ENCODE measurements at places on chromosomes 3 and 15. TPM values are rescaled to one million over a fixed set of nuclear protein-coding genes. Genes with fewer than 3 reads are reported as not detected.

Gene TMEM158
- total RNA-seq: 1.9 TPM

DNA sequence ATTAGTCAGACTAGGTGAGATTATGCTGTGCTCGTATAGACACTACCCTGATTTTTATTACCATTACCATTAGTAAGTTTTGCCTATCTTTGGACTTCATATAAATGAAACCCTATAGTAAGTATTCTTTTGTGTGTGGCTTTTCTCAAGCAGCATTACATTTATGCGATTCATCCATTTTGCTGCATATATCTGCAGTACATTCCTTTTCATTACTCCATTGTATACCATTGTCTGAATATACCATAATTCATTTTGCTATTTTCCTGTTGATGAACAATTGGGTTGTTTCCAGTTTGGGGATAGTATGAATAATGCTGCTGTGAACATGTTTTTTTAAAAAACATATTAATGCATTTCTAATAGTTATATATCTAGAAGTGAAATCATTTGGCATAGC lies 45.3 kb downstream of the TMEM212 start:
- no peak for DNase-seq

DNA sequence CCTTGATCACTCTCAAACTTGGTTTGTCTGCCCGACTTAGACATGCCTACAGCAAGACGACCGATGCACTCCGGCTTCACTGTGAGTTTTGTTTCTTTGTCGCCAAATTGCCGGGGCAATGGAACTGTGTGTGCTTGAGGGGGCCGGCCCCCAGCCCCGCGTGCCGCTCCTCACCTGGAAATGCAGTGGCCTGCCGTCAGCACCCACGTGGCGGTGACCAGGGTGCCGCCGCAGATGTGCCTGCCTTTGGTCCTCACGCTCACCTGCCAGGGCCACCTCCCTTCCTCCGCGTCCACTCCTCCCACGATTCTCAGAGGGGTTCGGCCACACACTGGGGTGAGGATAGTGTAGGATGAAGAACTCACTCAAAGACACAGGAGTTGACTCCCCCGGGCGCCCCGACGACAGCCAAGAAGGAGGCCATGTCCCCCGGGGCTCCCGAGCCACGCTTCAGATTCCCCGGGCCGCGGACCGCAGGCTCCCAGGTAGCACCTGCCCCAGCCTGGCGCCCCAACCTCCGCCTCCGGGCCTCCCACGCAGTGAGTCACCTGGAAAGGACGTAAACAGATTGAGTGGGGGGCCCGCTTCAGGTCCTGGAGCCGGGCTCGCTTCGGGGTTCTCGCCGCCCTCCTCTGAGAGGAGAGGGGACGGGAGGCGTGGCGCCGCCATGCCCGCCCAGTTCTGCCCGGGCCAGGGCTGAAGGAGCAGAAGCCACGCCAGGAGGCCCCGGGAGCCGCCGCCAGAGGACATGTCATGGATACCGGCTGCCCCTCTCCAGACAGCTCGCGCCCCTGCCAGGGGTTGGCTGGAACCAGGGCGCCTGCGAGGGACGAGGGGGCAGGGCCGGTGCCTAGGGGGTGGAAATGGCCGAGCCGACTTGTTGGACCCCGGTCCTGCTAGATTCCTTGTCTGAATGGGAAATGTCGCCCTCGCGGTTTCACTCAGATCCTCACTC lies 29.6 kb downstream of the MYL3 start:
- DNase-seq: no peak

Gene PLSCR1
- 65.1 TPM for total RNA-seq

Gene XCR1
- total RNA-seq: 0.07 TPM

Gene TLE3
- total RNA-seq: 102 TPM

Gene ADCY5
- not detected for total RNA-seq

- no peak for DNase-seq
Measured at GRCh38 chr3:191997579-191998268, 536.8 kb downstream of the PYDC2 start.

GRCh38 chr3:176873261-176873660 lies 324.0 kb downstream of the TBL1XR1 start:
- DNase-seq: no peak

DNA sequence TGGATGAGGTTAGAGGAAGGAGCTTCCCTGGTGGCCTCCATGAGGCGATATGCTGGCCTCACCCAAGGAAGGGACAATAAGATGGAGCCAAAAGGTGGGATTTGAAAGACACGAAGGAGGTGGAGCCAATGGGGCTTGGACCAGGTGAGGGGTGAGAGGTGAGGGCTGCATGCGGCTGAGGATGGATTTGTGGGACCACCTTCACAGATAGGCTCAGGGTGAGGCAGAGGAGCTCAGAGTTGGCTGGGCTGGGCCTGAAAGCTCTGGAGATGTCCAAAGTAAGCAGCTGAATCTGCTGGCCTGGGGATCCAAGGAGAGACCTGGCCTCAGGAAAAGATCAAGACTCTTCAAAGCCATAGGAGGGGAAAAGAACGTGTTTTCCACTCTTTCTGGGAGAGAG lies 49.8 kb downstream of the EXOG start:
- no peak for DNase-seq

DNA sequence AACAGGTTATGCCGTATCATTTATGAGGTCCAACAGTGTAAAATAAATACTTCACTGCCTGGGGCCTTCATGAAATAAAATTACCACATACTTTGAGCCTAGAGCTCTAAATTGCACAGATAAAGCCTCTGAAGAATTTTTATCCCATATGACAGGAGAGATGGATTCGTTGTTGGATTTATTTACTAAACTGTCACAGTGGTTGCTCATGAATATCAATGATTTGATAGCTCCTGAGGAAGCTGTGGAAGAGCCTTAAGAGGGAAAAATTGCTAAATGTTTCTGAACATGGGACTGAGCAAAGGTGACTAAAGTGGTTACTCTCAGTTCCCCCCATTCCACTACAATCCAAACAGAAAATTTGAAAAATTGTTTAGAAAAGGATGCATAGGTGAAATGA lies 558.9 kb upstream of the IL12A start:
- DNase-seq: no peak

- DNase-seq: no peak
Measured at GRCh38 chr3:36244728-36245127, 135.6 kb upstream of the STAC start.

- DNase-seq: no peak
Measured at GRCh38 chr15:29278436-29279105, 8.9 kb upstream of the NSMCE3 start.

GRCh38 chr3:187737368-187738070 lies 7.7 kb downstream of the BCL6 start:
- peak; percentile 27 for DNase-seq

Gene ECE2
- total RNA-seq: not detected

DNA sequence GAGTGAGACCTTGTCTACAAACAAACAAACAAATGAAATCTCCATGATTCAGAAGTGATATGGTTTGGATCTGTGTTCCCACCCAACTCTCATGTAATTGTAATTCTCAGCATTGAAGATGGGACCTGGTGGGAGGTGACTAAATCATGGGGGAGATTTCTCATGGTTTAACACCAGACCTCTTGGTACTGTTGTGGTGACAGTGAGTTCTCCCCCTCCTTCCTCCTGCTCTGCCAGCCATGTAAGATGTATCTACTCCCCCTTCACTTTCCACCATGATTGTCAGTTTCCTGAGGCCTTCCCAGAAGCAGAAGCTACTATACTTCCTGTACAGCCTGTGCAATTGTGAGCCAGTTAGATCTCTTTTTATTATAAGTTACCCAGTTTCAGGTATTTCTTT lies 438.4 kb upstream of the THBS1 start:
- no peak for DNase-seq

Gene GOLGA8T
- total RNA-seq: not detected

Gene GLCE
- total RNA-seq: 2.5 TPM

All from activated T-helper 2 cell treated with anti-CD3 and anti-CD28 coated beads, Interferon-gamma antibody, Interleukin-2, Interleukin-4, amounts not matched to agents 10 μg/mL and 5 μg/mL and 100 μg/mL, durations not matched to agents 14 hours and 24 hours and 36 hours (primary cell).